ENCODE measurements at places on chromosomes 7 and 10. TPM values are rescaled to one million over a fixed set of nuclear protein-coding genes. Genes with fewer than 3 reads are reported as not detected.

The C10orf53 gene
- total RNA-seq: not detected

The SPDYE2 gene
- total RNA-seq: not detected

The GIMAP2 gene
- 16.2 TPM for total RNA-seq

The SLC26A3 gene
- total RNA-seq: not detected

The INMT gene
- 75.8 TPM for total RNA-seq

The SFTPA1 gene
- total RNA-seq: not detected

The BTBD16 gene
- not detected for total RNA-seq

The HPSE2 gene
- total RNA-seq: 0.51 TPM

The SH2D4B gene
- total RNA-seq: not detected

The SERPINE1 gene
- 167 TPM for total RNA-seq
